ENCODE measurements at places on chromosomes 12 and 14. TPM values are rescaled to one million over a fixed set of nuclear protein-coding genes. Genes with fewer than 3 reads are reported as not detected.

GRCh38 chr12:3803865-3804472 is 51.1 kb upstream of the CRACR2A start:
- DNase-seq, result peak; percentile 90

GRCh38 chr12:29159661-29160060 is 10.6 kb downstream of the FAR2 start:
- DNase-seq, result peak; percentile 17

DNA sequence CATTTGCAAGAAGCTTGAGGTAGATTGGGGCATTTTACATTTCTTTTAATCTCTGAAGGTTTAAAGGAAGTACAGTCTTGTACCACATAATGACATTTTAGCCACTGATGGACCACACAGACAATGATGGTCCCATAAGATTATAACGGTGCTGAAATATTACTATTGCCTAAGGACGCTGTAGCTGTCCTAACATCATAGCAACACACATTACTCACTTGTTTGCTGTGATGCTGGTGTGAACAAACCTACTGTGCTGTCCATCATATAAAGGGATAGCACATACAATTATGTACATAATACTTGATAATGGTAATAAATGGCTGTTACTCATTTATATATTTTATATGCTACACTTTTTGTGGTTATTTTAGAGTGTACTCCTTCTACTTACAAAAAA is 127.1 kb upstream of the CPNE8 start:
- no peak for DNase-seq

- no peak for DNase-seq
Measured at GRCh38 chr12:56995201-56995929, 11.0 kb downstream of the ZBTB39 start.

DNA sequence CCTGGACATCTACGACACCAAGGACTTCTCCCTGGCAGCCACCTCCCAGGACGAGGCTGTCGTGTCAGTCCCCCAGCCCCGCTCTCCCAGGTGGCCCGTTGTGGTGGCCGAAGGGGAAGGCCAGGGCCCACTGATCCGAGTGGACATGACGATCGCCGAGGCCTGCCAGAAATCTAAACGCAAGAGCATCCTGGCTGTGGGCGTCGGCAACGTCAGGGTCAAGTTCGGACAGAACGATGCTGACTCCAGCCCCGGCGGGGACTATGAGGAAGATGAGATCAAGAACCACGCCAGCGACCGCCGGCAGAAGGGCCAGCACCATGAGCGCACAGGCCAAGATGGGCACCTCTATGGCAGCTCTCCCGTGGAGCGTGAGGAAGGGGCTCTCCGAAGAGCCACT is 118.6 kb downstream of the SLC15A4 start:
- no peak for DNase-seq

DNA sequence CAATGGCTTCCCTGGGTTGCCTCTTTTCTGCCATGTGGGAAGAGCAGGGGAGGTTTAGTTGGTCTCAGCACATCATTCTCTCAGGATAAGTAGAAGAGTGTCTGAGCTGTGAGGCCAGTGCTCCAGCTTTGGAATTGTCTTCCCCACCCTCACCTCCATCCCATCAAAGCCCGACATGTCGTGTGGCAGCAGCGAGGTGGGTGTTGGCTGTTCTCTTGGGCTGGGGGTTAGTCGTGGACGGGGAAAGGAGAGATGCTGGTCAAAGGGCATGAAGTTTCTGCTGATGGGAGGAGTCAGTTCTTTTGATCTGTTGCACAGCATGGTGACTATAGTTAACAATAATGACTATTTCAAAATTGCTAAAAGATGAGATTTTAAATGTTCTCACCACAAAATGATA is 404.2 kb downstream of the TMEM121 start:
- DNase-seq, result no peak

GRCh38 chr14:53226553-53226952 is 73.4 kb upstream of the DDHD1 start:
- no peak for DNase-seq

DNA sequence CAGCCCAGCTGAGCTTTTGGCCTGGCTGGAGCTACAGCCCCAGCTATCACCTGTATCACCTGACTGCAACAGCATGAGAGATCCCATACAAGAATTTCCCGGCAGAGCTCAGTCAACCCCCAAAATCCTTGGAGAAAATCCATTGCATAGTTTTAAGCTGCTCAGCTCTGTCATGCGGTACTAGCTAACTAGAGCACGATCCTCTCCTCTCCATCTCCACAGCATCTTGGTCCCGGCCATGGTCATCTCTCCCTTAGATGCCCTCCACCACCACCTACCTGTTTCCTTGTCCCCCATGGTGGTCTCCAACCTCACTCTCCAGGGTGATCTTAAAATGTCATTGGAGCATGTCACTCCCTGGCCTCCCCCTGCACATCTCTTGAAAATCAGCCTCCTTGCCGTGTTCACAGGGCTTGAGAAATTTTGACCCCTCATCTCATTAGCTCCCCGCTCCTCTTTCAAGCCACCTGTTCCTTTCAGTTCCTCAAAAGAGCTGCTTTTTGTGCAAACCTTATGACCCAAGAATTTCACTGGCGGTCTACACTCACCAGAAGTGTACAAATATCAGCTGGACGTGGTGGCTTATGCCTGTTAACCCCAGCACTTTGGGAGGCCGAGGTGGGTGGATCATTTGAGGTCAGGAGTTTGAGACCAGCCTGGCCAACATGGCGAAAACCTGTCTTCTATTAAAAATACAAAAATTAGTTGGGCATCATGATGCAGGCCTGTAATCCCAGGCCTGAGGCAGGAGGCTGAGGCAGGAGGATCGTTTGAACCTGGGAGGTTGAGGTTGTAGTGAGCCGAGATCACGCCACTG is 8.1 kb upstream of the CLMN start:
- no peak for DNase-seq

- DNase-seq, result no peak
Measured at GRCh38 chr12:131907379-131908091, 13.1 kb downstream of the ULK1 start.

GRCh38 chr12:14970473-14970872 is 2.4 kb upstream of the PDE6H start:
- no peak for DNase-seq

DNA sequence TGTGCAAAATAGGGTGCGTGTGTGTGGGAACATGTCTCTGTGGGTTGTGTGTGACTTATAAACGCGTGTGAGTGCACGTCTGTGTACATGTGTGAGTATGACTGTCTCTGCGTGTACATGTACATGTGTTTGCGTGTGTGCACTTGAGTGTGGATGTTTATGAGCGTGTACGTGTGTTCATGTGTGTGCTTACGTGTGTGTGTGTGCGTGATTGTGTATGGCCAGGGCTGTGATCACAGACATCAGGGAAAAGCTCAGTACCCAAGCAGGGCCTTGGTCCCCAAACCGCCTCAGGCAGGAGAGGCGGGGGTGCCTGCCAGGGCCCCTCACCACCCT is 326.3 kb upstream of the DIO3 start:
- DNase-seq, result no peak

GRCh38 chr12:12979126-12979525 is 20.9 kb downstream of the HEBP1 start:
- no peak for DNase-seq

DNA sequence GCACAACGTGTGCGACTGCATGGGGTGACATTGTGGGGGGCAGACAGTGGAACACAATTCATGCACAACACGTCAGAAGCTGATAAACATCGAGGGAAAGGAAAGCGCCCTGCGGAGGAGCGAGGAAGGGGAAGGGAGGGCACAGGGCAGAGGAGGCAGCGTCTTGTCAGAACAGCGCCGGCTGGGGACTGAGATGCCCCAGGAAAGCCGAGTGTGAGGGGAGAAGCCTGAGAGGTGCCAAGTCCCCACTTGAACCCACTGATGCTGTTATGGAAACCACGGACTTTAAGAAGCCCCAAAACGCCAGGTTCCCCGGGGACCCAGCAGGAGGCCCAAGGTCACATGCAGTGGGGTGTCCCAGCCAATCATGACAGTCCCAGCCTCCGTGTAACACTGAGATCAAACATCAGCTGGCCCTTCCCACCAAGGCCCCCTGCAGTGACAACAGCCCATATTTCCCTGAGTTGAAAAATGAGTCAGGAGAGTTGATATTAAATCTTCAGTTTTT is 70.0 kb downstream of the GALNT9 start:
- no peak for DNase-seq

DNA sequence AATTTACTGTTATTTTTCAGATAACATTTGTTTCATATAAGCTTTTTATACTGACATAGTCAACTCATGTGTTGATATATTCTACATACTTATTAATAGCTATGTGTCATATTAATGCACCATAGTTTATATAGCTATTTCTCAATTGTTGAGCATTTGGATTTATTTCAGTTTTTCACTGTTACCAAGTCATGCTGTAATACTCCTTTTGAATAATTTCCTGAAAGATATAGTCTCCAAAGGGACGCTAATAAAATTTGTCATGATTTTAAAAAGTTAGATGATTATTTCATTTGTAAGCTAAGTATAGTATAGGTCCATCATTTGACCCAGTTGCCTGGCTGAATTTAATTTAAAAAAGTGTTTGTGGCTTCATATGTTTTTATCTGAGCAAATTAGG is 47.8 kb downstream of the ATL1 start:
- no peak for DNase-seq

DNA sequence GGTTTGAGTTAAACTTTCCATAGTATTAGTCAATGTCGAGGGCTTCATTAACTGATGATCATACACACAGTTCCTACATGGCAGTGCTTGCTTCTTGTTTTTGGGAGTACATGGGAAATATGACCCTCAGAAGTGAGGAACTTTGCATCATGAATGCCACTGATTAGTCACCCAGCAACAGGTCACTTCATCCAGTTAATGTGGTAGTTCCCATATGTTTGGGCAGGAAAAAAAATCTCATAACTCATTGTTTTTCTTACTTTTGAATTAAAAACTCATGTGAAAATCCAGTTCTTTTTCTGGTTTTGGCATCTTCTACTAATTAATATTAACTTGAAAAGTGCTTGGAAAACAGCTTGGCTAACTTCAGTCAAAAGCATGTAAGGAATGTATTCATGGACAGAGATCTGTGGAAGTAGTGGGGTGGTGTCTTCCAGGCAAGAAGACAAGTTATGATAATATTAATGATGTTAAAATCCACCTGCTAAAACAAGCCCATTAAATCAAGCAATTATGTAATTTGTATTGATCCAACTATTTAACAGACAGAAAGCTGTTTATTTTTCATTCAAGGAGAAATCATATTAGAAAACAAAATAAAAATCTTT is 309.1 kb upstream of the NAV3 start:
- no peak for DNase-seq

DNA sequence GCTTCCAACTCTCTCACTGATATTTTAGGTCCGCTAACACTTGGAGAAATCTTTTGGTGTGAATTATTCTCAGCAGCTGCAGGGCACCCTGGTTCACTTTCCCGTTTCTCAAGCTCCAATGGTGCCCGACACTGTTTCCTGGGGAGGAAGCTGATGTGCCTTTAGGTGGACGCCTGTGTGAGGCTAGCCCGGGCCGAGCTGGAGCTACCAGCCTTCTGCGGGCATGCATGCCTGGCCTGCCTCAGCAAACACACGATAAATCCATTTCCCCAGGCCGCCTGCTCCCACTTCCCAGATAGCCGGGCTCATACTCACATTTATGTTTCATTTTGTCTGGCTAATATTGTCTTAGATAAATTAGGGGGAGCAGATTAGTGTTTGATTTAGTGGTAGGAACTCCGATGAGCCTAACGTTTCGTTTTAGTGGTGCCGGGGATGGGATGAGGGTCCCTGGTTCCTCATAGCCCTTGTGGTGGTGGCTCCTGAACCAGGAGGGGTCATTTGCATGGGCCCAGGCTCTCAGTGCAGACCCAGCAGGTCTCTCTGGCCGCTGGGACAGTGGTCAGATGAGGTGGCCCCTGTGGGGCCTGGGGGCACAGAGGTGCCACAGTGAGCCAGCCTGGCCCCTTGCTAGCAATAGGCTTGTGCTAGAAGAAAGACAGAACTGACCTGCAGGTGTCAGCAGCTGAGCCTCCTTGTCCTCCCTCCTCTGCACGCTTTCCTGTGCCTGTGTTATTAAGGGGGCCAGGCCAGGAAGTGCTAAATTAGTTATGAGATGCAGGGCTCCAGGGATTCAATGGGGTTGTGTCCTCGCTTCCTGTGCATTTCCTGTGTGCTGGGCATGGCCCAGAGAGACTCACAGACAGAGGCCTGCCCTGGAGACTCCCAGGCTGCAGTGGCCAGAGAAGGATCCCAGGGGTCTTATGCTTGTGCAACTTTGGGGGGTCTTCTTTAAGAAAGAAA is 88.3 kb downstream of the KIF26A start:
- DNase-seq, result no peak

- no peak for DNase-seq
Measured at GRCh38 chr14:70779667-70780066, 29.6 kb downstream of the MAP3K9 start.

DNA sequence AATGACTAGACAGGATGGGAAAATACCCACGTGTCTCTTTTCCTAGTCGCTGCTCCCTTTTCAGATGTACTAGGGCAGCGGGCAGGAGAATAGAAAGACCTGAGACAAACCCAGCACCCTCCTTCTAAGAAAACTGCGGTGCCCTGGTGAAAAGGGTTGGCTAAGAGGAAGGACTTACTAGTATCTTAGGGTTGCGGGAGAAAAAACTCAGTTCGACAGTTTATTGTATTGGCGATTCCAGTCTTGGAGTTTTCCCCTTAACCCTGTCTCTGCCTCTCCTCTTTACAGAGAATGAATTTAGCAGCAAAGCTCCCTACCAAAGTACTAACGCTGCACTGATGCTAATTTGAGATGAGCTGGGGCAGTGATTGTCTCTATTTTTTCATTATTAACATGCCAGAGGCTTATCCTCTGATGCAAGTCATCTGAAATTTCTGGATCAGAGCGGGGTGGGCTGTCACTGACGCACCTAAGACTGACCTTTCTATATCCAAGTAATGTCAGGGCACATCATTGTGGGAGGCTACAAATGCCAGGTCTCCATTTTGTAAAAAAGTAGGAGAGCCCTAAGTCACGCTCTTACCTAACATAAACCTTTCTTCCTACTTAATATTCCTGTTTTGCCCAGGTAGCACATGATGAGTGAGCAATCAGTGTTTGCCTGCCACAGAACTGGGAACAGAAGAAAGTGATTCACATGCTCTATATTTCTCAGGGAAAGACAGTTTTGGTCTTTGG is 916 bp upstream of the PAWR start:
- no peak for DNase-seq

The STYK1 gene
- total RNA-seq, result not detected

The RNASE3 gene
- total RNA-seq, result not detected

The INSM2 gene
- total RNA-seq, result not detected

The AQP2 gene
- not detected for total RNA-seq

The KRT72 gene
- not detected for total RNA-seq

The ARMH4 gene
- not detected for total RNA-seq
